Astrocyte of the cerebellum (primary cell): ENCODE measurements at places on chromosomes 7 and 10.

DNA sequence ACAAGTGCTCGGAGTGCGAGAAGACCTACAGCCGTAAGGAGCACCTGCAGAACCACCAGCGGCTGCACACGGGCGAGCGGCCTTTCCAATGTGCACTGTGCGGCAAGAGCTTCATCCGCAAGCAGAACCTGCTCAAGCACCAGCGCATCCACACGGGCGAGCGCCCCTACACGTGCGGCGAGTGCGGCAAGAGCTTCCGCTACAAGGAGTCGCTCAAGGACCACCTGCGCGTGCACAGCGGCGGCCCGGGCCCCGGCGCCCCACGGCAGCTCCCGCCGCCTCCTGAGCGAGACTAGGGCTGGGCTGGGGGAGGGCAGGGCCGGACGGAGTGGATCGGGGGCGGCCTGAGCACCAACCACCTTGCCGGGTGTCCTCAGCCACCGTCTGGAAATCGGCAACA lies 15.1 kb upstream of the ZNF212 start:
- DNase-seq: no peak

DNA sequence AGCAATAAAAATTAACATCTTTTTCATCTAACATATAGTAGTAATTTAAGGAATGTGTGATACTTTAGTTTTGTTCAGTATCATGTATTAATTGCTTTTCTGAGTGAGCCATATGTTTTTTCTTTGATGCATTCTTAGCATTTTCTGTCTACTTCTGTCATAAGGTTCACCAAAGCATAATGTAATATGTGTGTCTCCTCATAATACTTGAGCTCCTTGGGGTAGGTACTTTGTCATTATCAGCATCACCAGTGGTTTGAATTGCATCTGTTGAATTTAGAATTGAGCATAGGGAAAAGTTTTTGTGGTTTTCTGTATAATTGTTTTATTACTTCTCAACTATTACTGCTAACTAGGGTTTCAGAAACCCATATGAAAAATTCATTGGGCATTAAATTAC lies 26.5 kb downstream of the VPS50 start:
- DNase-seq: peak; percentile 1

- no peak for DNase-seq
These were observed 53.0 kb downstream of the ARHGAP12 start for GRCh38 chr10:31875608-31876007.

- DNase-seq: no peak
These were observed 11.0 kb downstream of the RRP12 start for GRCh38 chr10:97390091-97390490.

DNA sequence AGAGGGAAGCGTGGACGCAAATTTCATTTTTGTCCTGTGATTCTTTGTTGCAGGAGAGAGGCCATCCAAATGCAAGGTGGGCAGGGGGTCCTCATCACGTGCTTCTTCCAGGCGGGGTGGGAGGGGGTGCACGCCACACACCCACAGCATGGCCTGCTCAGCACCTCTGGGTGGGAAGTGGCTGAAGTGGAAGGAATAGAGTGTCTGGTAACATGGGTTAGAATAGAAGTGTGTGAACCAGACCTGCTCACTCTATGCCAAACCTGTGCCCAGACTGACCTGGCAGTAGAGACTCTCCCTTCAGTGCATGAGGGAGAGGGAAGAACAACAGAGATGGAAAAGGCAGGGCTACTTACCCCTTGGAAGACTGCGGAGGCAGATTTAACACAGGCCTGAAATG lies 21.7 kb downstream of the ZNF503 start:
- no peak for DNase-seq

DNA sequence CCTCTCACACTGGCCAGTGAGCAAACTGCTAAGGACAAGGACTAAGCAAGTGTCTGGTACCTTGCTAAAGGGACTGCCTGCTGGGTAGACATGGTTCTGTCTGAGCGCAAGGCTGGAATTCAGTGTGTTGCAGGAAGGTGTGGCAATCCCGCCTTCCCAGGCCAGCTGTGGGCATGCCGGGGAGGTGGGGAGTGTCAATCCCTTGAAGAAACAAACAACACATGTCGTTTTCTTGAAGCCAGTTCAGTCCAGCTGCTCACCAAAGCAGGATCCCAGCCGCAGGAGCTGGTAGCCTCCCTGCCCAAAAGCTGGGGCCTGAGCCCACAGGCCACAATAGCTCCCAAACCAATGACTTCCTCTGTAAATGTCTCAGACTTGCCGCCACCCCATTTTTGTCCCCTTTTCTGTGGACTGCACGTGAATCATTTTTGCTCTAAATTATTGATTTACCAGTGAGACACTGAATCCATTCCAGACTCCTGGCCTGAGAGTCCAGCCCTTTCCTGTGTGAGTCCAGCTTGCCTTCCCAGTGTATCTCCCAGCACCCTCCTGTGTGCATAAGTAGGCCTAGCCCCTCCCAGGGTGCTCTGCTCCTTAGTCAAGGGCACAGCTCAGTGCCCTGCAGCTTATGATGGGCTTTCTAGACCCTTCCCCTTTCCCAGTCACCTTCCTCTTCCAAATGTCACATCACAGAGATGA lies 166.8 kb downstream of the RGS10 start:
- DNase-seq: no peak

- DNase-seq: no peak
These were observed 4.0 kb downstream of the SNX13 start for GRCh38 chr7:17936321-17936720.

DNA sequence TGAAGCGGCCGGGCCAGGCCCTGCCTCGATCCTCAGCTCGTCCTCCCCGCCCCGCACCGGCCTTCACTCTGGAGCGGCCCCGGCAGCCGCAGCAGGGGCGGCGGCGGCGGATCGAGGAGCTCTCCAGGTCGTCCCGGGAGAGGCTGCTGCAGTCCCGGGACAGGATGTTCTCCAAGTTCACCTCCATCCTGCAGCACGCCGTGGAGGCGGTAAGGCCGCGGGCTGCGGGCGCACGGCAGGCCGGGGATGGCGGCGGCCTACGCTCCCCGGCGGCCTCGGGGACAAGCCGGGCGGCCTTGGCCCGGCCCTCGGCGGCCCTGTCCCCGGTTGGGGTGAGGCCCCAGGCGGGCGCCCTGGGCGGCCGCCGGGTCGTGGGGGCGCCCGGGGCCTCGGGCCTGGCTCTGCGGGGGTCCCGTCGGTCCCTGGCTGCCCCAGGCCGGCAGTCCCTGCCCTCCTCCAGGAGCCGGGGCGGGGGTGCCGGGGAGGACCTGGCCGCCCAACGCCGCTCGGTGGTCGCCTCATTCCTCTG lies 399 bp downstream of the FHIP2A start:
- DNase-seq: no peak

GRCh38 chr7:29177963-29178600 lies 16.5 kb upstream of the CHN2 start:
- no peak for DNase-seq

DNA sequence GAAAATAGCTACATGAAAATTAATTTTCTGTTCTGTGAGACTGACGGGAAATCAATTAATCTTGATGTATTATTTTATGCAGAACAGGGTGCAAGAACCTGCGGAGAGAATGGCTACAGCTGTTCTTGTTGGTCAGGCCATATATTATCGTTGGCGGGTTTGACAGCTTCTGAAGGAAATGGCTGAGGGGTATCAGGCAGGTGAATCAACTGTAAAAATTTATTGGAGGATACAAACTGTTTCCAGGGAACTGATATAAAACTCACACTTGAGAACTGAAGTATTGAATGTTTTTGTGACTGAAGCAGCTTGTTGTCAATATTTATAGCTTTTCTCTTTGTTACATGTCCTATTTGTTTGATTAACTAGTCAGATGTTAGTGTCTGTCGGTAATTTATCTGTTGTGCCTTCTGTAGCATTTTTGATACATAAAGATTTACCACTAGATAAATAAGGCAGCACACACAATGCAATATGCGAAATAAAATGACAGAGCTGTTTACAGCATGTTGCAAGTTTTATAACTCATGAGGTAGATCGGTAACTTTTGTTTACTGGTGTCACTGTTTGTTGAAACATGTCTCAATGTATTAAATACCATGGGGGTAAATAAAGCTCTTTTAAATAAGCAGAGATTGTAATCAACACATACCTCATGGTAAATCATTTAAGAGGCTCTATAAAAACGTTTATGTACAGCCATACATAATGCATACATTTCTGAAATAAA lies 308.2 kb downstream of the LRMDA start:
- DNase-seq: no peak

- no peak for DNase-seq
These were observed 9.5 kb downstream of the HECW1 start for GRCh38 chr7:43121973-43122372.

DNA sequence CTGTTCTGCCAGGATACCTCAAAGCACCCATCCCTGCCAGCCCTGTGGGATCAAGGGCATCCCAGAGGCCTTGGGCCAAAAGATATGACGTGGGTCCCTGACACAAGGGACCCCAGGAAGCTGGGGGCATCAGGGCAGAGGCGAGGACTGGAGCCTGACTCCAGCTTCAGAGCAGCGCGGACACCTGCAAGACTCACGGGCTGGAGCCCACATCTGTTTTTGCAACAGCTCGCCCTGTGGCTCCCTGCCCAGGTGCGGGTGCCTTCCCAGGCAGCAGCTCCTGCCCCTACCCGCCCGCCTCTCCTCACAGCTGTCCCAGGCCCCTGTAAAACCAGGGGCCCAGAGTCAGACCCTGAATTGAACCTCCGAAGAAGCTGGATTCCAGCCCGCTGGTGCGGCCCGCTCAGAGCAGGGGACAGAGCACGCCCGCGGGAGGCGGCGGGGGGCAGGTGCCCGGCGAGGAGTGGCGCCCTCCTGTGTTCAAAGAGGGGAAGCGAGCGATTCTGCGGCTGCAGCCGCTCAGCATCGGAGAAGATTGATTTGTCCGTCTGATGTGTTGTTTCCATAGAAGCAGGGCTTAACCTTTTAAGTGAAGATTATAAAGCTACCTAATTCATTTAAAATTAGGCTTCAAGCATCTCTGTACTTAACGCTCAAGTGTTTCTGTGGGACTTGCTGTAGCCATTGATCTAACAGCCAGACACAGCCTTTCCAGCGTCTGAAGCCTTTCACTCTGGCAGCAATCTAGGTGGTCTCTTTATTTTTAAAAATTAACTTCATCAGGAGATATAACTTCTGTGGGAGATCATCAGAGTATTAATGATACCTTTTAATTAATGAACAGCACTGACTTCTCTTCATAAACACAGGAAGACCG lies 88.4 kb downstream of the BEND7 start:
- no peak for DNase-seq

DNA sequence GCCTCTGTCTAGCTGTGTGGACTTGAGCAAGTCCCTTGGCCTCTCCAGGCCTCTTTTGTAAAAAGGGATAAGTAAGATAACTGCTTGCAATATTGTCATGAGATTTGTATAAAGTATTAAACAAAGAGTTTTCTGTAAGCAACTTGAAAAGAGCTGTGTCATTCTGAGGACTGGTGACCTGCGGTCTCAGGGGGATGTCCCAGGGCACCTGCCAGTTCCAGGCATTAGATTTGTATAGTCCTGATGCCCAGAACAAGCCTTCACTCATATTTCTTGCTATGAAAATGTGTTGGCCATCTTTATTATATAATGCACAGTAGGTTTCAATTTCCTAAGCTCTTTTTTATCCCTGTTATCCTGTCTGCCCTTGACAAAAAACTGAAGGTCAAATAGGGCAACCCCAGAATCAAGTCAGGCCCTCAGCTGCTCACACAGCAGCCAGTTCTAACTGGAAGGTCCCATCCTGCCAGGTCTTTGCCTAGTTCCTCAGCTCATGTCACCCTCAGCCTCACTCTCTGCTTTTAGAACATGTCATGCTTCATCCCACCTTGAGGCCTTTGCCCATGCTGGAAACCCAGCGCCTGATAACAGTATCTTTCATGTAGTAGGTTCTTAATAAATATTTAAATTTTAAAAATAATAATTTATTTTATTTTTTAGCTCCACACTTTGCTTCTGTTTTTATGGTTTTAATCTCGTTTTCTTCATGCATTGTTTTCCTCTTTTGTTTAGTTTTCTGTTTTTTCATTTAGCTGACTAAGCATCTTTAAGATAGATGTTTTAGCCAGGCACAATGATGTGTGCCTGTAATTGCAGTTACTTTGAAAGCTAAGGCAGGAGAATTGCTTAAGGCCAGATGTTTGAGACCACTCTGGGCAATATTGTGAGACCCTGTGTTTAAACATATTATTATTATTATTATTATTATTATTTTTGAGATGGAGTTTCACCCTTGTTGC lies 87.5 kb upstream of the ZNF92 start:
- no peak for DNase-seq

DNA sequence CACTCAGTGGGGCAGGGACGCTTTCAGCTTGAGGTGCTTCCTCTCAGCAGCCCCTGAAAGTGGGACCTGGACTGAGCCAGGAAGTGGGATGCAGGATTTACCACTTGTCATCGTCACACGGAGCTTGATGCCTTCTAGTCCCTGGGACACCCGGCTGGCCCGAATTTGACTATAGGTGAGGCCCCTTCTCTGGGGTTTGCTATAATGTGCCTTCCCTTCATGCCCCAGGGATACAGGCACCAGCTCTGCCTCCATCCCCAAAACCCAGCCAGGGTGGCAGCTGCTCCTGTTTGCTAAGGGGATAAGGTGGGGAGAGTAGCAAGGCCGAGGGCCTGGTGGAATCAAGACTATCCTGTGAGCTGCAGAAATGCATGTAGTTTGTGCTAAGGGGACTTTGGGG lies 235.0 kb downstream of the GLRX3 start:
- no peak for DNase-seq
